HEK293T (cell line): ENCODE measurements at places on chromosomes 16 and 17.

DNA sequence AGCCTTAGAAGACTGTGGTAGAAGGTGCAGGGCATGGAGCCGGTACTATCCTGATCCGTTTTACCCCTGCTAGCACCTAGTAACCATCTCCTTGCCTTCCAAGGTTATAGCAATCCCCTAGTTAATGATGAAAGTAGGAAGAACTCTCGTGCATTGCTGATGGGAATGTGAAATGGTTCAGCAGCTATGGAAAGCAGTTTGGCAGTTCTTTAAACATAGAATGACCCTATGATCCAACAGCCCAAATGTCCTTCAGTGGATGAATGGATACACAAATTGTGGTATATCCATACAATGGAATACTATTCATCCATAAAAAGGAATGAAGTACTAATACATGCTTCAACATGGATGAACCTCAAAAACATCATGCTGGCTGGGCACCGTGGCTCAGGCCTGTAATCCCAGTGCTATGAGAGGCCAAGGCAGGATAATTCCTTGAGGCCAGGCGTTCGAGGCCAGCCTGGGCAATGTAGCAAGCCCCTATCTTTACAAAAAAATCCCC, 6.2 kb upstream of the SRCIN1 start:
- no peak for DNase-seq

DNA sequence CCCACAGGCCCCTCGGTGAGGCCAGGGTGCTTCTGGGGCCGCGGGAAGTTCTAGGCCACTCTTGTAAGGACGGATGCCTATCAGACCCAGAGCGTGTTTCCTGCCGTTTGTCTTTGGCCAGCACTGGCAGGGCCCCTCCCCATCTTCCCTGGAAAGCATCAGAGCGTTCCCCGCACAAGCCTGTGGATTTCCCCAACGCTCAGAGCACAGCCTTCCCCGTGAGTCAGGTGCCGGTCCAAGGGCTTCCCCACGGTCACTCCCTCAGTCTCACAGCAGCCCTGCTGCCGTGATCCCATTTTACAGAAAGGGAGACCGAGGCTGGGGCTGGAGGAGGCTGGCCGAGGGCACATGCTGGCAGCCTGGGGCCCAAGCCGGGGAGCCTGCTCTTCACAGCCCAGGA, 33.7 kb downstream of the CRISPLD2 start:
- DNase-seq = no peak

- no peak for DNase-seq
Measured at GRCh38 chr16:30691907-30692306, 7.1 kb upstream of the SRCAP start.

DNA sequence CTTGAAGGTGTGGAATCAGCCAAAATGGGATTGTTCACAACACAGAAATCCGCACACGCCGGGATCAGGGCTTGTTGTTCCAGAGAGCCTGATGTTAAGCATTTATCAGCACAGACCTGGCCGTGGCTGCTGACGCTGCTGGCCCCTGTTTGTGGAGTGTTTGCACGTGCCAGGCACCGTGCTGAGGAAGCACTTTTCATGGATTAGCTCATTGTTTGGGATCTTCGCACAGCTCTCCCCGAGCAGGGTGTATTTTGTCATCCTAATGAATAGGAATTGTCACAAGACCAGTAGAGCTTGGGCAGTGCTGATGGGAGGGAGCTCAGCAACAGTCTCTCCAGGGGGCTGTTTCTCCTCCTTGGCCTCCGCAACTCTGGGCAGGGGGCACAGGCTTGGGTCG, 160.4 kb upstream of the PLCG2 start:
- no peak for DNase-seq

- peak; percentile 69 for DNase-seq
Measured at GRCh38 chr17:43880420-43880991, 26.8 kb downstream of the MPP2 start.

- no peak for DNase-seq
Measured at GRCh38 chr16:27720731-27721530, 171.0 kb downstream of the KATNIP start.

- no peak for DNase-seq
Measured at GRCh38 chr16:61105544-61105943, 930.7 kb downstream of the CDH8 start.

- no peak for DNase-seq
Measured at GRCh38 chr16:17026600-17027242, 444.0 kb downstream of the XYLT1 start.

DNA sequence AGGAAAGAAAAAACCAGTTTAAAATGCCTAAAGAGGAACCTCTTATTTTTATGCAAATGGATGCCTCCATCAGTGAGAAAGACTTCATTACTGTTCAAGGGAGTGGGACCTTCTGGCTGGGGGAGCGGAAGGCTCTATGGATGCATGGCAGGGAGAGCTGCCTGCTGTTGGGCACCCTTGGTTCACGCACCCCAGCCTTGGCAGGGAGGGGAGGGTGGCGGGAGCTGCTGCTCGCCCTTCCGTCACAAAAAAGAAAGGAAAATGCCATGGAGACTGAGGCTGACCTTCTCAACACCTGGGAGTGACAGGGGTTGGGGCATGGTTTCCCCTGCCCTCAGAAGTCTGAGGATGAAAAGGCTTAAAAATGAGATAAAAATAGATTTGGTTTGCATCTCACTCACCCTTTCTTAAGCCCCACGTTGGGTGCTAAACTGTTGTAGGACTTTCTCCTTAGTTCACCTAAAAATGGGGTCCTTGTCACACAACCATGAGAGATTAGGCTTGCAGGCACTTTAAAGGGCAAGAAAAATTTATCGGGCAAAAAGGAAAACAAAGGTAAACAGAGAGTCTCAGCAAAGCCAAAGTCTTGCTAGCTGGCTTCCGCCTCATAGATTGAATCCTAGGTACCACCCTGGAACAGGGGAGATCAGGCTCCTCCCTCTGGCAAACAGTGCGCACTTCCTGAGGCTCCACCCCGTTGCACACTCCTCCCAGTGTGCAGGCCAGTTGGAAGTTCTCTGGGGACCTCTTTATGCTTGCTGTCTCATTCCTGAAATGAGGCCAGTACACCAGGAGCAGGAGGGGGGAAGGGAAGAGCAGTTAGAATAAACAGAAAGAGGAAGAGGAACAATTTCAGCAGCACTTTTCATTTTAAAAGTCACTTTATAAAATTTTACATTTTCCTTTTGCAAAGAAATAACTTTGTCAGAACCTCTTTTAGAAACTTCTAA, 31.6 kb downstream of the PHKB start:
- DNase-seq = peak; percentile 74

DNA sequence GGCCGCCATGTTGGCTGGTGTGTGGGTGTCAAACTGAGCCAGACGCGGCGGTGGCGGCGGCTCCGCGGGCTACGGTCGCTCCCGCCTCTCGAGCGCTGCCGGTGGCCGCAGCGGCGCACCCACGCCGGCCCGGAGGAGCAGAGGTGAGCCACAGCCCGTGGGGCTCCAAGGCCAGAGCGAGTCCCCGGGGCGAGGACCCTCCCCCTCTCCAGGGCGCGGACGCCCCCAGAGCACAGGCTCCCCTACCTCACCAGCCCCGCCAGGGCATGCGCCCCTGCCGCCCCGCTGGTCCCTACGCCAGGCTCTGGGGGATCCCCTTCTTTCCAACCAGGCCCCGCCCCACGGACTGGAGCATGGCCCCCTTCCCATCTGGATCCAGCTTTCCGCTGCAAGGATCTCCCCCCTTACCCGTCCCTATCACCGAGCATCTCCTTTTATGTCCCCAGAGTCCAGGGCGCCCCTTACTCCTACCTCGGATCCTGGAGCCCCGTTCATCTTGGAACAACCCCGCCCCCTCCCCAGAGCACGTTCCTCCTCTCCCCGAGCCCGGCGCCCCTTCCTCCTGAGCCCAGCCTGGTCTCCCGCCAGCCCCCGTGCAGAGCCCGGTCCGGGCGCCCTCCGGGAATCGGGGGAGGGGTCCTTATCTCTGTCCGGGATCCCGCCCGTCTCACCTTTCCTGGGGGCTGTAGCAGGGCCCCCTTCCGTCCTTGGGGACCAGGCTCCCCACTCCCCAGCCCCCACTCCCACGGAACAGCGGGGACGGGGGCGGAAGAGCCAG, 412 bp downstream of the EPN2 start:
- DNase-seq = peak; percentile 24

DNA sequence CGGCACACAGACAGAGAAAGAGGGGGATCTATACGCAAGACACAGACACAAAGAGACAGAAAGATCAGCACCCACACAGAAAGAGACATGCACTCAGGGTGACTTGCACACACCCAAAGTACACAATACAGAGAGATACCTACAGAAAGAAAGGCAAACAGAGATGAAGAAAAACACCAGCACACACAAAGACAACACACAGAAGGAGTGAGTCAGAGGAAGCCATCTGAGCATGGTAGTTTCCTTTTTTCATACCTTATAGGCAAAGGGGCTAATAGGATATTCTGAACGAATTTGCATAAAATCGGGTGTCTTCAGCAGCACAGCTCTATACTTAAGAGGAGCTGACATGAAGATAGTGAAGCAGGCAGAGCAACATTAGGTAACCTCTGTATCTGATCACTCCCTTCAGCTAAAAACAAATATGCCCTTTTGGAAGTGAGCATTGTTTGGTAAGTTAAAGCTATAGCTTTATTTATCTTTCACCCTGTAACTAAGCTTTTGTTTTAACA, 198.6 kb downstream of the AATF start:
- no peak for DNase-seq

GRCh38 chr17:72515291-72516065, 394.7 kb downstream of the SOX9 start:
- no peak for DNase-seq
